MG63 (cell line): ENCODE measurements at places on chromosomes 11 and 22. TPM values are rescaled to one million over a fixed set of nuclear protein-coding genes. Genes with fewer than 3 reads are reported as not detected.

The APLNR gene
- total RNA-seq, result not detected in 2 replicates

The OR5AR1 gene
- not detected in 2 replicates for total RNA-seq

The CD3D gene
- total RNA-seq, result not detected in 2 replicates

The DGAT2 gene
- 8.6 and 10.3 TPM in 2 replicates for total RNA-seq

The MMP13 gene
- not detected in 2 replicates for total RNA-seq

The SERPING1 gene
- total RNA-seq, result 0.22 and 0.26 TPM in 2 replicates

The OR51I1 gene
- total RNA-seq, result not detected in 2 replicates
